Osteocyte (in vitro differentiated cells): ENCODE measurements at places on chromosomes 7 and 10.
A peak's percentile ranks its signal among the peaks of the same experiment; 100 is the strongest.

DNA sequence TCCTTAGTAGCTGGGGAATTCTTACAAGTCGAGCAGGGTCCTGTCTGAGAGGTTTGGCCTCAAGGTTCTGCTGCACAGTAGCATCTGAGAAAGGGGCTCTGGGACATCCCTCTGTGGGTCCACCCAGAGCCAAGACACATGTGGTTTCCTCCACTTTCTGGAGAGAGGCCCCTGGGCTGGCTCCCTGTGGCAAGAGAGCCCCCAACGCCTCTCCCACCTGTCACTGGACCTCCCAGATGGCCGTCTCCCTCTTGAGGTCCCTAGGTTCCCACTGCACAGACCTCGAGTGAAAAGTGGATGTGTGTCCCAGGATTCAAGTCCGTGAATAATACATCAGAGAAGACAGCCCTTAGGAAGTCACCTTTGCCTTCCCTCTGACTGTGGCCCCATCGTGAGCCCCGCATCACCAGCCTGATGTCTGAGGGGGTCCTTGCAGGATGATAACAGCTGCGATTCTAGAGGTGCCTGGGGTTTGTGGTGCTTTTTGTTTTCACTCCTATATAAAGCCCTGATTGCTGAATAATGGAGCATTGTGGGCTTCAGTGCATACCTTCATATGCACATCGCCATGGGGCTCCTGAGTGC, 319.0 kb downstream of the GLRX3 start:
- DNase-seq, result peak; percentile 64

- DNase-seq, result no peak
Measured at GRCh38 chr7:139393621-139394211, 34.0 kb downstream of the LUC7L2 start.

- DNase-seq, result no peak
Measured at GRCh38 chr10:131691481-131692090, 209.2 kb upstream of the PPP2R2D start.

GRCh38 chr7:132030883-132031282, 474.5 kb upstream of the PODXL start:
- DNase-seq, result no peak

- DNase-seq, result no peak
Measured at GRCh38 chr7:107914831-107915230, 23.8 kb downstream of the DLD start.

DNA sequence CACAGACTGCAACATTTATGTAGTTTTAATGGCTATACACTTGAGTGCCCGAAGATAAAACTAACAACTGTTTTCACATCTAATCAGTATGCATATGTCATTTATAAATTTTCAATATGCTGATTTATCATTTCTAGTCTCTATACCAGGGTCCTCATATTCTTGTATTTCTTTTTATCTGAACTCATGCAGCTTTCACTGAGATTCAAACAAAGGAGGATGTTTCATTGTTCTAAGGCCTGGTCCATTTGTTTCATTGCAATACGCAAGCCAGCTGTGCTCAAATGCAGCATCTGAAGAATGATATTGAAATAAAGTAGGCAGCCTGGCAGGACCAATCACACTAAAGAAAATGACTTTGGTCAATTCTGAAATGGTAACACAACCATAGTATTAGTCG, 31.7 kb downstream of the MAGI2 start:
- DNase-seq, result no peak

GRCh38 chr10:82191653-82192052, 316.7 kb downstream of the NRG3 start:
- no peak for DNase-seq

DNA sequence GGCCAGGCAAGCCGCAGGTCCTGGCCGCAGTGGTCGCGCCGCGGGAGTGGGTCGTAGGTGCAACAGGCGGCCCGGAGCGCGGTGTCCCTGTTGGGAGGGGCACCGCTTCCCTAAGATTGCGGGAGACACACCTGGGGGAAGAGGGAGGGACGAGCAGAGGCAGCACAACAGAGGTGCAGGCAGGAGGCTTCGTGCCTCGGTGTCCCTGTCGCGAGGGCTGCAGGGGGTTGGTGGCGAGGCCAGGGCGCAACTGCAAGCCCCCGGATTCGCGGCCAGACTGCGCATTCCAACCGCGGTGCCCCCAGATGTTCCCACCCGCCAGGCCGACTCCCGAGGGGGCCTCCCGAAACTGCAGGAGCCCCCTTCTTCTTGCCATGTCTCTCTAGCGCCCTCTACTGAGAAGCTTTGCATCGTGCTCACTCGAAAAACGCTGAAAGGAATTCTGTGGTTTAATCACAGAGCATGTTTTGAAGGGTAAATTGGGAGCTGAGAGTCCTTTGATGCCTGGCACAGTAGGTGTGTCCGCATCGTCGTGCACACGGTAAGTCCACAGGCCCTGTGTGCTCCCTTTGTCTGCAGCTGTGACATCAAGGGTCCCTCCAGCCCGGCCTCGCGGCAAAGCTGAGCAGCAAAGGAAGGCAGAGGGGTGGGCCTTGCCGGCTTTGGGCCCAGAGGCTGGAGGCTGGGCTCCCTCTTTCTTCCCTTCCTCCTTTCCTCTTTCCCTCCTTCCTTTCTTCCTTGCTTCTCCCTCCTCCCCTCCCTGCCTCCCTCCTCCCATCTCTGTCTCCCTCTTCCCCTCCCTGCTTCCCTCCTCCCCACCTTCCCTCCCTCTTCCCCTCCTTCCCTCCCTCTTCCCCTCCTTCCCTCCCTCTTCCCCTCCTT, 6.2 kb upstream of the MBL2 start:
- peak; percentile 81 for DNase-seq

DNA sequence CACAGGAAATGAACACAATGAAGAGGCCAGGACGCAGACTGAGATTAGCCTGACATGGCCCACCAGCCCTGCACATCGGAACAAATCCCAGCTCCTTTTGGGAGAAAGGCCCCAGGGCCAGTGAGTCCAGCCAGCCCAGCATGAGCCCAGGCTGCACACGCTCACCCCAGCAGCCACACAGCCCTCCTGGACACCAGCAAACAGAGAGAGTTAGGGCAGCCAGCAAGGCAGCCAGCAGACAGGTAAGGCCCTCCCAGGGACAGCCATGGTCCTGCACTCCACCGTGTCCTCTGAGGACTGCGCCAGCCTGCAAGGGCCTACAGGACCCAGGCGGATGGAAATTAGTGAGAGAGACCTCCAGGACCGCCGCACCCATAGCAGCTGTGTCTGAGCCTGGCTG, 8.1 kb upstream of the GRID1 start:
- peak; percentile 80 for DNase-seq

GRCh38 chr10:22617051-22617450, 97.3 kb downstream of the PIP4K2A start:
- DNase-seq, result no peak

DNA sequence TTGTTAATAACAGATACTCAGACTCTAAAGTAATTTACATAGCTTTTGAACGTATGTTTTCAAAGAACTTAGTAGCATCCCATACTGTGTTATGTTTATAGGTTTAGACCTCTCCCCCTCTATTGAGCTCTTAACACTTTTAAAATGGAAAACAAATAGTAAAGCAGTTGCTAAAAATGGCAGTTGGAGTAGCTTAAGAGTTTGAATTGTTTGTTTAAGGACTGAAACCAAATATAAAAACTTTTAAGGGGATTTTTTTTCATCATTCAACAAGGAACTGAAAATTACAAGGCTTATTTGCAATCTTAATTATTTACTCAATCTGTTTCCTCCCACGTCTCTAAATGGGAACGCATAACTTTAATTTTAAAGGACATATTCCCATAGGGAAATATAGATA, 1.6 kb upstream of the SPAG6 start:
- DNase-seq, result no peak

- no peak for DNase-seq
Measured at GRCh38 chr10:17735166-17735941, 16.6 kb upstream of the TMEM236 start.

DNA sequence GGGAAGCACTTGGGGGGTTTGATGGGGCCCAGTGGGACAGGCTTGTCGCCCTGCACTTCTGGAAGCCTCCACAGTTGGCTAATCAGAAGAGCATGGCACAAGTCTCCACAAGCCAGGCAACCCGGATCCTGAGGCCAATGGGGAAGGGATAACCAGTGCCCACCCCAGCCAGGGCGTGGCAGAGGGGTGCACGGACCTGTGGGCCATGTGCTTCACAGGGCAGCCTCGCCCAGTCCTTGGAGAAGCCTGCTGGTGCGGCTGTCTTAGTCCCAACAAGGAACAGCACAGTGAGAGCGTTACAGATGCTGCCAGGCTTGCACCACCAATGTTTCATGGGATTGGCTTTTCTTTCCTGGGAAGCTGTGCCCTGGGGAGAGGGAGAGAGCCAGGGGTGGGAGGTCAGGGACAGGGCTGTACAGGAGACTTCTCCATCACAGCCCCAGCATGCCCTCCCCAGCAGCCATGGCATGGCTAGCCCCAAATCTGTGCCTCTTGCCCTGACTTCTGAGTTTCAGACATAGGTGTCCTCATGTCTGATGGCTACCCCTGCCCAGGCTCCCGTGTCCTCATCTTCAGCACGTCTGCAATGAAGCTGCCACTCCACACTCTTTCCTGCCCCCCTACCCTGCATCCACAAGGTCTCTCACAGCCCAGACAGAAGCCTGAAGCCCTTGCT, 116.0 kb downstream of the PTPN20 start:
- peak; percentile 76 for DNase-seq

- DNase-seq, result no peak
Measured at GRCh38 chr7:27251652-27252590, 9.3 kb downstream of the EVX1 start.

DNA sequence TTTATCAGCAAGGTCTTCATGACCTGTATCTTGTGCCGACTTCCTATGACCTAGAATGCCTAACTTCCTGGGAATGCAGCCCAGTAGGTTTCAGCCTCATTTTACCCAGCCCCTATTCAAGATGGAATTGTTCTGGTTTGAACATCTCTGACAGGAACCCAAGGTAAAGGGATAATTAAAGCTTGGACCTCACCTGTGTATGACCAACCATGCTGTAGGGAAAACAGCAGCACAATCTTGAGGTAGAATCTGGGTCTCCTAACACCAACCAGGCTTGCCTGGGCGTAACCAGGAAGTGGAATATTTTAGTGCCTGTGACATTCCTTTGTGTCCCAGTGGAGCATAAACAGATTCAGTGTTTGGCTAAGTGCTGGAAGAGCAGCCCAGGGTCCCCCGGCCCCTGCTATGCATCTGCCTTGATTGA, 94.1 kb downstream of the PFKFB3 start:
- DNase-seq, result no peak

- no peak for DNase-seq
Measured at GRCh38 chr7:76057813-76058145, 9.9 kb downstream of the MDH2 start.

GRCh38 chr7:124752310-124752709, 13.3 kb downstream of the GPR37 start:
- no peak for DNase-seq

DNA sequence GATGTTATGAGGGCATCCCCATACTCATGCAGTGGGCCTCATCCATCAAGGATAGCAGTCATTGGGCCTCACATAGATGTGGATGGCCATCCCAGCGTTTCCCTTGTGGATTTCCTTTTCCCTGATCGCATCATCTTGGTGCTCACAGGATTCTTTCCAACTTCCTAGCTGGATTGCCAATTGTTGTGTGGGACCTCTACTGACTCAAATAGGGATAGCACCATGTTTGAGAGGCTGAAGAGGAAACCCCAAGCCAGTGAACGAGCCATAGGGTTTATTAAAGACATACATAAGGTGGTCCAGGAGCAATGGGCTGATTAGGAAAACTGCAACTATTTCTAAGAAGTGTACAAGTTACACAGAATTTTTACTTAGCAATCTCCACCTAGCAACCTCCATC, 21.8 kb downstream of the ASZ1 start:
- DNase-seq, result no peak

- peak; percentile 88 for DNase-seq
Measured at GRCh38 chr10:88932539-88933256, 19.9 kb downstream of the ACTA2 start.

DNA sequence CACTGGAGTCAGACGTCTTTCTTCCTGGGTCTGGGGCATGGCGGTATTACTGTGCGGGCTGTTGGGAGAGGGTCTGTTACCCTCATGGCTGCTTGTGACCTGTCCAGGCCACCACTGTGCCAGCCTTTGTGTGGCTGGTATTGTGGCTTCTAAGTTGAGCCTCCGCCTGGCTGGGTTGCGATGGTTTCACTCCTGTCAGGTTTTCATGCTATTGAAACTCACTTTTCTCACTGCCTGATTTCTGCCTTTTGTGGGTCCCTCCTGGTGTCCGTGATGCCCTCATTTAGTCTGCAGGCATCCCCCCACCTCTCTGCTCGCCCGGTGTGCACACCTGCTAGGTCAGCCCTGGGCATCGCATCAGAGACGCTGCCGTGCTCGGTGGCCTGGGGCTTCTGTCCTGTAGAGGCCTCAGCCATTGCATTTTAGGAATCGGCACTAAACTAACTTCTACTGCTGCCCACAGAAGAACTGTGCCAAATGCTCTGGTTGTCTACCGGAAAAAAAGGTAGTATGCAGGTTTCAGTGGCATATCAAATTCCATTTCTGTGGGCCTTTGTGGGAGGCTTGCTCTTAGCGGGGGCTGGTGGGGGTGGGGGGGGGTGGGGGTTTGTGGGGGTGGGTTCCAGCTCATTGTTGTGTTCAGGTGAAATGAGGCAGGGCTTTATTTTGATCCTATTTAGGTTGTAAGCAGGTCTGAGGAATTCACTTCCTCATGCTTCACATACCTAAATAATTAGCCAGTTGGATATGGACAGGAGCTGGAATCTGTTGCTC, 64.3 kb downstream of the MGMT start:
- DNase-seq, result no peak

GRCh38 chr7:98284335-98285036, 3.0 kb downstream of the BRI3 start:
- DNase-seq, result peak; percentile 88

DNA sequence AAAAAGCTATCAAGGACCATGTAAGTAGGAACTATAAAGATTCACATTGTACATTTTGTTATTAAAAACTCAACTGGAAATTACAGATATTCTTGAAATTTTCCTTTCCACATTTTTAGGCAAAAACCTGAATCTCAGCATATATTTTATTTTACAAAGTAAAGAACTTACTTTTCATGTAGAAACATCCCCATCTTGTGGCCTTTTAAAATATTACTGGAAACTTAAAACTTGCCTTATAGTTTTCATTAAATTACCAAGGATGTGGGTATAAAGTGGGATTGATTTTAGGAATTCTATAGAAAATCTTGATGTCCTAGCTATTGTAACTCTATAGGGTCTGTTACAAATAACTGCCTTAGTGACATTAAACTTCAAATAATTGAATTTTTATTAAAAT, 10.6 kb downstream of the DBF4 start:
- no peak for DNase-seq

- DNase-seq, result peak; percentile 30
Measured at GRCh38 chr7:155972247-155972646, 160.0 kb upstream of the SHH start.

DNA sequence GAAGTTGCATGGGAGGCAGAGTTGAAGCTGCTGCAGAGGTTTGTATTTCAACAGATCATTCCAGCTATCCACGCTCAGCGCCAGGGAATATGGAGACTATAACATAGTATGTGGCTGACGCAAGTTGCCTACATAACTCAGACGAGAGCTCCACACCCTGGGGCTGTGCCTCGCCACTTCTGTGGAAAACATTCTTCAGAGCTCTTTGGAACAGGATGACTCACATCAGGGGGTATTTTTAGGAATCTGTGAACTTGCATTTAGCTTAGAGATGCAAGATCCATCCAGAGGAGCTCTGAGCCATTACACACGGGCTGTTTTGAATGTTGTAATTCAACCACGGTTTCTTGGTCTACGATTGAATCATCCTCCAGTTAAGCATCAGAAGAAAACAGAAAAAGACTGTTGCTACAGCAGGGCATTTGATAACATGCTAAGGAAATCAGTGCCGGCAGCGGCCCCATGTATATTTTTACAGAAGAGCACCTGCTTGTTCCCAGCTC, 481.5 kb upstream of the AKR1E2 start:
- DNase-seq, result peak; percentile 96

- no peak for DNase-seq
Measured at GRCh38 chr10:96666741-96667140, 53.6 kb downstream of the PIK3AP1 start.
